ENCODE measurements at places on chromosomes 12 and 14.

DNA sequence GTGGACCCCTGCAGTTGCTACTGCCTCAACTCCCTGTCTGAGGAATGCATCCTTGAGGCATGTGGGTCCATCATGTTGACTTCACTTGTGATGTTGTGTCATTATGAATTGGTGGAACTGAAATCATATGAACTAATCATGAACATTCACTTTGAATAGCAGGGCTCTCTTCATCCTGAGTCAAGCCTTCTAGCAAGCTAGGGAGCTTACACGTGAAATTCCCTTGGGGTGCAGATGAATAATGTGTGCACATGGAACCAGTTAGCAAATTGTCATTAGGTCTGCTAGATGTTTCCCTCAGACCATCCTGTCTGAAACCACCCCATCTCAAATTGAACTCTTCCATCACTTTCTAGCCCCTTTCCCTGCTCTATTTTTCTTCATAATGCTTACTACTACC, 3.6 kb downstream of the COQ6 start:
- no peak for DNase-seq

DNA sequence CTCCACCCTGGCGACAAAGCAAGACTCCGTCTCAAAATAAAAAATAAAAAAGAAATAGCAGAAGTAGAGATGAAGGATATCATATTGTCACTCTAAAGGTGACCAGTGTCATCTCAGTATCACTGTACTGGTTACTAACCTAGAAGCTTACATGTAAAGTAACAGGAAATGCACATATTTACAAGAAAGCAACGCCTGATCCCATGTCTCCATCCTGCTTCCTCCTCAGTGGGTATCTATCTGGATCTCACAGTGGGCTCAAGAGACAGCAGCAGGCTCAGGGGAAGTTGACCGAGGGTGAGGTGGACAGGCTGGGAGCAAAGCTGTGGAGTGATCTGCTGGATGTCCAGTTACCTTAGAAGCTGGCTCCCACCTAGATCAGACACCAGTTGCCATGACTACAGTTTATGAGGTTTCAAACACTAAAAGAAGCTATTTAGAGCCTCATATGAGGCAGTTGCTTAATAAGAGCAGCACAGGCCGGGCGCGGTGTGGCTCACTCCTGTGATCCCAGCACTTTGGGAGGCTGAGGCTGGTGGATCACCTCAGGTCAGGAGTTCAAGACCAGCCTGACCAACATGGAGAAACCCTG, 10.5 kb downstream of the MTRFR start:
- DNase-seq = no peak

DNA sequence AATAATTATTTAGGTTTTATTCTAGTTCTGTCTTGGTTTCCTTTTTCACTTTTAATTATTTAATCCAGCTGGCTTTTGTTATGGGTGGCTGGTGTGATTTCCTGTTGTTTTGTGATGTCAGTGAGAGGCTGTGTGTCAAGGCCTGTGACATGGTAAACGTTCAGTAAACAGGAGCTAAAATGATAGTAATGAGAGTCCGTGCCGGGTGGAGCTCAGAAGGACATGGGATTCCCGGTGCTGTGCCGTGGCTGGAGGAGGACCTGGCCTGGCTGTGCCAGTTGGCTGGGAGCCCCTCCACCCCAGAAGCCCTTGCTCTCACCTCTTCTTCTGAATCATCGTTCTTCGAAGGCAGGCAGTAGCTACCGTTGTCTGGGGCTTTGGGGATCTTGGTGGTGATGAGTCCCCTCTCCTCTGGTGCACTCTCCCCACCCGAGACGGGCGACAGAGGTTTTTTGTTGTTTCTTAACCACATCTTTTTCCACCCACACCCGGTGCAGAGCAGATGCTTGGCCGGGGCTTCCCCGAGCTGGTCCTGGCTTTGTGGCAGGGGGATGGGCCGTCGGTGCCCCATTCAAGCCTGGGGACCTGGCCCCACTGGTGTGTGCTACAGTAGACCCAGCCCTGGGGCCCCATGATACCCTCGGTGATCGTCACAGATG, 29.1 kb downstream of the SH2B3 start:
- peak; percentile 94 for DNase-seq

- peak; percentile 10 for DNase-seq
Observed at GRCh38 chr14:105858676-105859025, 332.3 kb downstream of the TMEM121 start.

DNA sequence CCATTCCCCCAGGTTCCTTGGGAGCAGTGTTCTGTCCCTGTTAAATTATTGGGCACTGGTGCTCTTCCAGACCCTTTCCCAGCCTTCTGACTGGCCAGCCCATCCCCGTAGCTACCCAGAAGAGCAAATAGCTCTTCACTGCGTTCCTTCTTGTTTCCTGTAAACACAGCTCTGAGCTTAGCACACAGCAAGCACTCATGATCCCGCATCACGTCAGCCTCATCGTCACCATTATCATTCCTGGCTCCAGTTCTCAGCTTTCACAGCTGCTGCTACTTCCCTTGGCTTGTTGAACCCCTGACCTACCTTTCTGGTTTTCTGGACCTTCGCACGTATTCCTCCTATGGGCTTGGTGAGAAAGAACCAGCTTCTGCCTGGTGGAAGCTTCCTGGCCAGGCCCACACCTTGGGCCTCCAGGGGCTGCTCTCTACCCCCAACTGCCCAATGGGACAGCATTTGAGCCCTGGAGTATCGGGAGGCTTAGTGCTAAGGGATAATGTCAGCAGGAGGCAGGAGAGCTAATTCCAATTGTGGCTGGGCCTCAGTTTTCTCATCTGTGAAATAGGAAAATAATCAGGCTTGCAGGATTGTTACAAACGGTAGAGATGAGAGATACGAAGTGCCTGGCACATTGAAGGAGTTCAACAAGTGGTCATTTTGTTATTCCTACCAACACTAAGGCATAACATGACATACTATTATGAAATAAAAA, 22.6 kb upstream of the PAPOLA start:
- no peak for DNase-seq

DNA sequence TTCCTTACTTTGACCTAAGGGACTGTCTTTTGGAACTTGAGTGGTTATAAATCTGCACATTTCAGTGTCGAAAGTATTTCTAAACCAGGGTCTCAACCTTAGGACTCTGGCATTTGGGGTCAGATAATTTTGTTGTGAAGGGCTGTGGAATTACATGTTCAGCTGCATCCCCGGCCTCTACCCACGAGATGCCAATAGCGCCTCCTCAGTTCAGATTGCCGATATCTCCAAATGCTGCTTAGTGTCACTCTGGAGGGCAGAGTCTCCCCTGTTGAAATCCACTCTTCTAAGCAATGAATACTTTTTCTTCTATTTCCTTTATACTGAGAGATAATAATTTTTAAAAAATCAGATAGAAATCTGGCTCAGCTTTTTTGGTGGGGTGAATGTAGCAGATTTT, 379.4 kb upstream of the RGS6 start:
- DNase-seq = no peak

DNA sequence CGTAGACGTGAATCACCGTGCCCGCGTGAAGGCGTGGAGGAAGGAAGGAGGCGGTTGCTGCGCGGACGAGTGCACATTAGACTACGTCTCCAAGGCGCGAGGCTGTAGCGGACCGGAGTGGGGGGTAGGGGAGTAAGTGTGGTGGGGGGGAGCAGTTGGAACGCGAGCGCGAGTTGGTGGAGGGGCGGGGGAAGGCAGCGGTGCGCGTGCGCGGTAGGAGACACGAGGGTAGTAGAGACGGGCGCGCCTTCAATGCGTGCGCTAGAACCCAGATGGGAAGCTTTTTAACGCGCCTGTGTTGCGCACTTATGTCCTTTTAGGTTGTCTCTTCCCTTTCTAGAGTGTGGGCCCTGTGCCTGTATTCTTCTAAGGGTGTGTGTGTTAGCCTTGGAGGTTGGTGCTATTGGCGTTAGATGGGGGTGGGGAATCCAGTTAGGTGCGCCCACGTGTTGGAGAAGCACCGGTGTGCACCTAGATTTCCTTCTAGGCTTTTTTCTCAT, 604 bp downstream of the EIF4B start:
- peak; percentile 81 for DNase-seq

GRCh38 chr12:49689237-49689636, 18.0 kb downstream of the FMNL3 start:
- no peak for DNase-seq

GRCh38 chr12:130714091-130714590, 2.0 kb downstream of the RIMBP2 start:
- DNase-seq = no peak

DNA sequence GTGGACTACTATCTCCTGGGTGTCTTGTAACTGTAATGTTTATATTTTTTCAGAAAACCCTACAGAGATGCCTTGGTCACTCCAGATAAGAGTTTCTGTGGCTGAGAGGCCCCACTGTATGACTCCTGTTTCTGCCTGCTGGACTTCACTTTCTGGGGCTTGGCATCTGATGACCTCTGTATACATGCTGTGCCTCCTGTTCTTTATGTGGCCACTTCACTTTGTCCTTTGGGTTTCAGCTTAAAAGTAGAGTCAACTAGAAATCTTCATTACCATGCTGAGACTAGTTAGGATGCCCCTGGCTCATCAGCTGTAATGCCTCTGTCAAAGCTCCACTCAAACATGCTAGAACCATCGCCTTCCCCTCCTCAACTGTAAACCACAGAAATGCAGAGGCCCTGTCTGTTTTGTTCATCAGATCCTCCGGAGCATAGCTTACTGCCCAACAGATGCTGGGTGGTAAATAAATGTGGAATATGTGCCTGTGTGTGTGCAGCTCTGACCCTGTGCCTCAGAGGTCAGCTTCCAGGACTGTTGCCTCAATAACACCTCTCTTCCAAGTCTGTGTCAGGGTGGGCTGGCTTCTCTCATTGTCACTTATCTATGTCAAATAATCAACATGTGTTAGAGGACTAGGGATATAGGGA, 25.5 kb downstream of the ZNF664 start:
- DNase-seq = no peak

- no peak for DNase-seq
Observed at GRCh38 chr12:33536431-33536830, 96.8 kb upstream of the SYT10 start.

GRCh38 chr12:75526655-75527511, 15.5 kb upstream of the KRR1 start:
- DNase-seq = peak; percentile 58

- DNase-seq = no peak
Observed at GRCh38 chr12:100867639-100868393, 73.2 kb downstream of the ANO4 start.

DNA sequence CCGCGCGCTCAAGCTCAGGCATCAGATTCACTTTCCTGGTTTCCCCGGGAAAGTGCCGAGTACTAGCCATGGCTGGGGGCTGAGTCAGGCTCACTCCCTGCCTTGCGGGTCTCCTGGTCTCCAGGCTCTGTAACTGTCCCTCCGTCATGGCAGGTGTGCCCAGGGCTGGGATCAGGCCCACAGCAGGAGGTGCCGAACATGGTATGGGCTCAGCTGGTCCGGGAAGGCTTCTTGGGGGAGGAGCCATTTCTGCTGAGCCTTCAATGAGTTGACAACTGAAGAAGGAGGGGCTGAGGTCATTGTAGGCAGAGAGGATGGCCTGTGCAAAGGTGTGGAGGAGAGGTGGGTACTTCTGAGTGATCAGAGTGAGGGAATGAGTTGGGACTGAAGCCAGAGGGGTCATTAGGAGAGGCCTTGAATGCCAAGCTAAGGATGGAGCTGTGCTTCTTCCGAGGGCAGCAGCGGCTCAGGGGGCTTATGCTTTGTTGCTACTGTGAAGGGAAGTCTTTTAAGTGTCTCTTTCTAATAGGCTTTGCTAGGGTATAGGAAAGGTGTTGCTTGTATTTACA, 769 bp downstream of the EXOC3L4 start:
- no peak for DNase-seq

DNA sequence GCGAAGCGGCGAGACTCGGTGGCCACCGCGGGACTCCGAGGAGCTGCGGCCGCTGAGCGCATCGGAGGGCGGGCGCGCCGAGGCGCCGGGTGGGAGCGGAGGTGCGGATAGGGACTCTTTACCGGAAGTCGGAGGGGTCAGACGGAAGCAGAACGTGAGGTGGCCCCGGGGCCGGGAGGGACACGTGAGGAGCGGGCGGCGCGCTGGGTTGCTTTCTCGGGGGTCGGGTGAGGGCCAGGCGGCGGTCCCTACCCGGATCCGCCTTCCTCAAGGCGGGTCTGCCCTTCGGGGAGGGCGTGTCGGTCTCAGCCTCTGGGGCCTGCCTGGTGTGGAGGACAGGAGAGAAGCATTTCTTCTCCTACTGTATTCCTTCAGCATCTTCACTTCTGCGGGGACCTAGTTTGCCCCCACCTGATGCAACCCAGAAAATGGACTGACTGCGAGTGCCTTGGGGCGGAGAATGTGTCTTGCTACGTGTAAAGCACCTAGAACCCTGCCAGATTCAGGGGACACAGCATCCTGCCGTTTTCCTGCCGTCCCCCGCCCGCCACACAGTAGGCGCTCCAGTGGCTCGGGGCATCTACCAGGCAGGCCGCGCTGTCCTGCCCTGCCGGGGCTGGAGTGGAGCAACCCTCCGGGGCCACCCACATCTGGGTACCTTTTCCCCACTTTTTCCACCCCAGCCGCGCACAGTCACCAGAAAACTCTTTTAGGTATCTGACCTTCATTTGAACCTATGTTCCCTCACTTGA, 514 bp upstream of the ATXN2 start:
- DNase-seq = peak; percentile 89

- DNase-seq = no peak
Observed at GRCh38 chr14:64388533-64389285, 556 bp downstream of the MTHFD1 start.

DNA sequence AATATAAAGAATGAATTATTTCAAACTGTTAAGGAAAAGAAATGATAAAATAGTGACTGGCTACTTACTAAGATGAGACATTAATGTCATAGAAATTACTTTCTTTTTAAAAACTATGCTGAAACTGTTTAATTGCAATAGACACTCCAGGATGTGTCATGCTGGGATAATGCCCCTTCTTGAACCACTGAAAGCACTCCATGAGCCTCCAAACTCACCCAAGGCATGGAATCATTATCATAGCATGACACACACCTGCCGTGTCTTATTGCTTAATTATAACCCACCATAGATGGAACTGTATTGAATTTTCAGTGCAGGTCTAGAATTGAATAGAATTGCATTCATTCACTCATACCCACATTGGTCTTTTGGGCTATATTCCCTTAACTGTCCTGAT, 4.3 kb downstream of the MBIP start:
- DNase-seq = no peak

DNA sequence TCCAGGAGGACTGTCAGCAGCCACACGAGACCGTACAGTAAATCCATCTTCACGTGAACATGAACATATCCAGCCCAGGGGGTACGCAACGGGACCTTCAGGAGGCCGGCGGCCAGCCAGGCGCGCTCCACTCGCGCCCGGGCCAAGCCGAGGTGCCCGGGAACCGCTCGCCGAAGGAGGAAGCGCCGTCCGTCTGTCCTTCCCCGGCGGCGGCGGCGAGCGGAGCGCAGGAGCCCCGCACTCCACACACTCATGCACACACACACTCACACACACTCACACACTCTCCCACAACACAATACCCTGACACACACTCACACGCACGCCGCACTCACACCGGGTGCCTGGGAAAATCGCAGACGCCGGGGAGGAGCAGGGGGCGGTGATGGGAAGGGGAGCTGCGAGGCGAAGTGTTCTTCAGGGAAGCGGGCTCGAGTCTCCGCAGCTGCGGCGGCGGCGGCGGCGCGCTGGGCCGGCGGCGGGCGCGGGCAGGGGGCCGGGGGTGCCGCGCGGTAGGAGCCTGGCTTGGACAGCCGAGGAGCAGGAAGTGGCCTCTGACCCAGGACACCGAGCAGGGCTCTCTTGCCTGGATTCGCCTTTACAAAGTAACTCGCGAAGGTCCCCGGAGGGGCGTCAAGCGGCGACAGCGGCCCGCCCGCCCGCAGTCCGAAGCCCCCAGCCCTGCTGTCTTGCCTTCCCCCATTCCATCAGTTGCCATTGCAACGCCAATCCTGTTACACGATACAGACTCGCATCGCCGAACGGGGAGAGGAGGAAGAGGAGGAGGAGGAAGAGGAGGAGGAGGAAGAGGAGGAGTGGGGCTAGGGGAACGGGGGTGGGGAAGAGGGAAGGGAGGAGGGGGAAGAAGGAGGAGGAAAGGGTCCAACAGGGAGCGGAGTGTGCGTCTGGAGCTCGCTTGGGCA, 601 bp downstream of the MDGA2 start:
- DNase-seq = no peak

All from CD4-positive, alpha-beta T cell treated with Interleukin-12 subunit alpha and Interleukin-12 subunit beta, for 1 hour (primary cell).